Liver (tissue), 10 donors: ENCODE measurements at places on chromosomes 5 and 9. TPM values are rescaled to one million over a fixed set of nuclear protein-coding genes. Genes with fewer than 3 reads are reported as not detected.

DNA sequence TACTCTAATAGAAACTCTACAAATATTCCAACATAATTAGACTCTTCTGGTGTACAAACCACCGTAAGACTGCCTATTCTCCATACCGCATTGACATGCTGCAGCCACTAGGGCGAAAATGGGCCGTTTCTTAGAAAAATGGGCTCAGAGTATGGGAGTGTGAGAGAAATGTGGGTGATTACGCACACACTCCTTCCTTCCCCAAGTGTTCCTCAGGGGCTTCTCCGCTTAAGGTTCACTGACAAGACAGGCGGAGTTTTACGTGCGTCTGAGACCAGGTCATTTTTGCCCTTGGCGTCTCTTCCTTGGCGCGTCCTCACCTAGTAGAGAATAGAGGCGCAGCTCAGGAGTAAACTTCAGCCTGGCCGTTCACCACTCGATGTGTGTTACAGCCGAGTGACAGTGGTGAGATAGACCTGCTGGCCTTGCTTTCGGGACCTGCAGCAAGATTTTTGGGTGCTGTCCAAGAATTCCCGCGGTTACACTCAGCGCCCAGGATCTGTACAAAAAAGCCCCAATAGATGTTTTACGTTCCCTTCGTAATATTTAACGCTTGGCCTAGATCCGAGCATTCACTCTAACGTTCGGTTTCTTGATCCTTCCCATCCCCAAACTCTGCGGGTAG lies 1.8 kb upstream of the NTRK2 start:
- DNase-seq, result no peak
- H3K4me3 ChIP-seq, result no peak overlapping the region
- peaks cover 31% of the 10 kb centered on the region for H3K4me1 ChIP-seq
- no peaks in the 10 kb centered on the region for H3K36me3 ChIP-seq
- H3K27ac ChIP-seq, result no peak overlapping the region

DNA sequence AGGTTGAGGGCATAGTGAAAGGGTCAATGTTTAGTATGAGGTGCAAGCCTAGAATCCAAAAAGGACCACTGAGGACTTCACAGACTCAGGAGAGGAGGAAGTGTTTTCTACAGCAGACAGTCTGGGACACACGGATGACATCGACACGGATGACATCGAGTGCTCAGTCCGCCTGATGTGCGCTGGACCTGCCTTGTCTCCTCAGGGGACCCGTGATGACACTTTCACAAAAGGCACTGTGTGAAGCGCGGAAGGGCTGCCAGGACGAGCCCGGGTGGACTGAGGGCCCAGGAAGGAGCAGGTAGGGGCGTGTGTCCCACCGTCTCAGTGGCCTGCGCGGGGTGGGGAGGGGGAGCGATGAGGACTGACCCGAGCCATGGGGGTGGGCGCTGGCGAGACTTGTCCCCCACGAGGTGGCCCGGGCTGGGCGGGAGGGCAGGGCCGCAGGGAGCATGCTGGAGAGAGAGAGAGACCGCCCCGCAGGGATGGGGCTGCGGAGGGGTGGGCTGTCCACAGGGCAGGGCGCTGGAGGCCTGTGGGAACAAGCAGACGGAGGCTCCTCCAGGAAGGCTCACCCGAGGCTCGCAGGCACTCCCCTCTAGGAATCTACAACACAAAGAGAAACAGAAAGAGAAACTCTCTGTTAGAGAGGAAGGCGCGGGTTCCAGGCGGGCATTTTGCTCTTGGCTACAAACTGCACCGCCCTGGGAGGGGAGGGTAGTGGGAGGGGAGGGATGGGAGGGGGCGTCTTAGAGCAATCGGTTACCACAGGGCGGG lies 54.9 kb downstream of the USP20 start:
- H3K27ac ChIP-seq, result peak overlapping the region; percentile 71
- peaks cover 3% of the 10 kb centered on the region for H3K4me1 ChIP-seq
- no peaks in the 10 kb centered on the region for H3K27me3 ChIP-seq
- DNase-seq, result no peak

- no peak overlapping the region for H3K27ac ChIP-seq
- DNase-seq, result no peak
- no peak overlapping the region for H3K4me3 ChIP-seq
- H3K4me1 ChIP-seq, result no peaks in the 10 kb centered on the region
Measured at GRCh38 chr5:119343766-119344165, 12.1 kb upstream of the TNFAIP8 start.

DNA sequence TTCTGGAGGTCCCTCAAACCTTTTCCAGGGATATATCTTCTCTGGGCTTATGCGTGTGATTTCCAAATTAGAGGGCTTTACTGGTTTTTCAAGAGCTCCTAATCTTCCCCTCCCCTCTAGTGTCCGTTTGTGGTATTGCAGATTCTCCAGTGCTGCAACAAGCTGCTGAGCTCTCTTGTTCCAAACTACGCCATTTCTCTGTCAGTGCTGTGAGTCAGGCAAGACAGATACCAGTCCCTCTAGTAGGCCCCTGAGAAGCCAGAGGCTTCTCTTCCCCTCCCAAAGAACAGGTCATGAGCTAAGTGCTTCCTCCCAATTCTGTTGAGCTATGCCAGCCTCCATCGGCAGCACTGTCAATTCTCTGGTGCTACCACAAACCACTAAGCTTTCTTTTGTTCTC lies 149.5 kb downstream of the FANCC start:
- no peaks in the 10 kb centered on the region for H3K27me3 ChIP-seq
- no peak overlapping the region for H3K4me3 ChIP-seq
- no peak for DNase-seq
- H3K27ac ChIP-seq, result no peak overlapping the region

DNA sequence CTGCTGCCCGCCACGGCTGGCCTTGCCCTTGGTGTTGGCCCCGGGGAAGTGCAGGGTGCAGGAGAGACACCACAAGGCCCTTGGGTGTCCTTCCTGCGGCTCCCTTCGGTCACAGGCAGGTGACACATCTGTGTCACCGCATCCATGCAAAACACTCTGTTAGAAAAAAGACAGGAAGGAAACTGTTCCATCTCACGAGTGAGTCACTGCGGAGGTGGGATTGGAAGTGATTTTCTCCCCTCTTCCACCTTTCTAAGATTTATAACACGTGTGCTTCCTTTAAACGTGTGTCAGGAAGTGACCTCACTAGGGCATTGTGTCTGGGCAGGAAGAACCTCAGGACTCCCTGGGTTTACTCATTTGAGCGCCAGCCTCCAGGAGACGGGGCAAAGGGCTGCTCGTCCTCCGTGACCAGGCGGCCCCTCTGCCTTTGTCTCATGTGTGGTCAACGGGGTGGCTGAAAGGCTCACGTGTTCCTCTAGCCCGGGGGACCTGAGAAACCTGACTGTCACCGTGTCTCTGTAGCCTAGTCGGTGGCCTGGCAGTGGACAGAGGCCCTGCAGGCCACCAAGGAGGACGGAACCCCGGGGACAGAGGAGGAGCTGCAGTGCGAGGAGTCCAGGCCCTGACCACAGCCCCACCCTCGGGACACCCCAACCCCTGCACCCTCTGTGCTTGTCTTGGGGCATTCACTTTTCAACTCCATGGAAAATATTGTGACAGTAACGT lies 4.9 kb upstream of the LCN1 start:
- H3K27me3 ChIP-seq, result no peaks in the 10 kb centered on the region
- DNase-seq, result no peak
- H3K4me1 ChIP-seq, result no peaks in the 10 kb centered on the region
- no peak overlapping the region for H3K27ac ChIP-seq

- H3K36me3 ChIP-seq, result no peaks in the 10 kb centered on the region
- H3K4me1 ChIP-seq, result no peaks in the 10 kb centered on the region
- H3K27me3 ChIP-seq, result no peaks in the 10 kb centered on the region
Measured at GRCh38 chr9:71308454-71308853, 187.0 kb upstream of the TRPM3 start.

Gene GLIPR2
- 17.6 TPM for total RNA-seq

- no peaks in the 10 kb centered on the region for H3K4me1 ChIP-seq
- DNase-seq, result no peak
- peaks cover 1% of the 10 kb centered on the region for H3K36me3 ChIP-seq
- H3K27ac ChIP-seq, result no peak overlapping the region
- H3K27me3 ChIP-seq, result no peaks in the 10 kb centered on the region
Measured at GRCh38 chr5:180557217-180557809, 34.0 kb downstream of the SCGB3A1 start.

GRCh38 chr5:7397937-7398336 lies 2.0 kb downstream of the ADCY2 start:
- no peak overlapping the region for H3K4me3 ChIP-seq
- no peak for DNase-seq
- H3K36me3 ChIP-seq, result no peaks in the 10 kb centered on the region
- H3K27me3 ChIP-seq, result peaks cover 22% of the 10 kb centered on the region
- peaks cover 6% of the 10 kb centered on the region for H3K4me1 ChIP-seq

DNA sequence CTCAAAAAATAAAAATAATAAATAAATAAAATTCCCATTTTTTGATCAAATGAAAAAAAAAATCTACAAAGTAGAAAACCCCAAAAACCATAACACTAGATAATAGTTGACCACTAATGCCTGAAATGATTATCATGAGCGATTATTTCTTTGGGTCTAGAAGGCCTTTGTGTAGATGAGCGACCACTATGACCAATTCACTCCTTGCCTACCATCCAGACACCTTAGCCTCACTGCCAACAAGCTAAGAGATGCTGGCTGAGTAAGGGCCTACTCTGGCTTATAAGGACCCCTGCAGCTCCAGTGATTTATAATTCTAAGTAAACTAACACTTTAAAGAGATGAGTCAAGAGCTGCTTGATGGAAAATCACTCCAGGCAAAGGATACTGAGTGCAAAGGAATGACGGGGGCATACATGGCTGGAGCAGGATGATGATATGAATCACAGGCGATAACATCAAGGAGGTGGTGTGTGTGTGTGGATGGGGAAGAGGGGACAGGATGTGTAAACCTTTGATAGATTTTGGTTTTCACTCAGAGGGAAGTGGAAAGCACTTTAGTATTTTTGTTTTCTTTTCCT lies 4.8 kb upstream of the F2RL1 start:
- no peaks in the 10 kb centered on the region for H3K4me1 ChIP-seq
- H3K27ac ChIP-seq, result no peak overlapping the region
- no peaks in the 10 kb centered on the region for H3K36me3 ChIP-seq
- no peak overlapping the region for H3K4me3 ChIP-seq
- DNase-seq, result no peak
- no peaks in the 10 kb centered on the region for H3K27me3 ChIP-seq

DNA sequence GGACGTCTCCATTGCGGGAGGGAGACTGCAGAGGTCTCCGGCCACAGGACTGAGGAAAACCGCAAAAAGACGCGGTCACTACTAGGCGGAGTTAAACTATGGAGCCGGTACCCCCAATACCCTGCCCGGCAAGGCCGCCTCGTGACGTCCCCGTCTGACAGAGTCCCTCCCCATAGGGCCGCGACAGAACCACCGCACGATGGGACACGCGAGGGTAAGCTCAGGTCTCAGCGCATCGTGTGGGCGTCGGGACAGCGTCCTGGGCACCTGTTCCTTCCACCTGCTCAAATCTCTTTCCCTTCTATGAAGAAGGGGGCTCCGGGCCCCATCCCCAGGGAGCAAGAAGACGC lies 35.2 kb upstream of the GLDC start:
- H3K27ac ChIP-seq, result peak overlapping the region; percentile 98
- H3K36me3 ChIP-seq, result no peaks in the 10 kb centered on the region
- no peaks in the 10 kb centered on the region for H3K27me3 ChIP-seq
- H3K4me3 ChIP-seq, result peak overlapping the region; percentile 67
- no peak for DNase-seq

DNA sequence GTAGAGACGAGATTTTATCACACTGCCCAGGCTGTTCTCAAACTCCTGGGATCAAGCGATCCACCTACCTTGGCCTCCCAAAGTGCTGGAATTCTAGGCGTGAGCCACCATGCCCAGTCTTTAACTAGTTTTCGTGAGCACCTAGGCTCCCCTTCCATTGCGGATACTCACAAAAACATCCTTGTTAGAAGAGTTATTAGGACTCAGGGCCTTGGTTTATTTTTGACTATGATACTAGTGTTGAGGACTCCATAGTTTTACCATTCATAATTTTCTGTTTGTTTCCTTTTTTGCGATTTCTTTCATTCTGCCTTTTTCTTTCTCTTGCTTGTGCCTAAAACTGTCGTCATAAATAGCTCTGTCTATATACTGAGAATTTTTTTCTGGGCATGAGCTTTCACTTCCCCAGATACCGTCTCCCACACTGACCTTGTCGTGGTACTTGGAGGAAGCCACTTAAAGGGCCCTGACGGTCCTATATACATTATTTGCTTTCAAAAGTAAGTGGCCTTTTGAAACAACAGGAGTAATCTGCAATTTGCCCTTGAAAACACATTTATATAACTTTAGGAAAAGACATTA lies 5.2 kb downstream of the F2R start:
- no peaks in the 10 kb centered on the region for H3K4me1 ChIP-seq
- H3K27ac ChIP-seq, result no peak overlapping the region
- no peak for DNase-seq
- no peak overlapping the region for H3K4me3 ChIP-seq

- H3K27me3 ChIP-seq, result no peaks in the 10 kb centered on the region
- no peak overlapping the region for H3K27ac ChIP-seq
- no peaks in the 10 kb centered on the region for H3K36me3 ChIP-seq
Measured at GRCh38 chr5:6188976-6189375, 189.4 kb downstream of the MED10 start.

DNA sequence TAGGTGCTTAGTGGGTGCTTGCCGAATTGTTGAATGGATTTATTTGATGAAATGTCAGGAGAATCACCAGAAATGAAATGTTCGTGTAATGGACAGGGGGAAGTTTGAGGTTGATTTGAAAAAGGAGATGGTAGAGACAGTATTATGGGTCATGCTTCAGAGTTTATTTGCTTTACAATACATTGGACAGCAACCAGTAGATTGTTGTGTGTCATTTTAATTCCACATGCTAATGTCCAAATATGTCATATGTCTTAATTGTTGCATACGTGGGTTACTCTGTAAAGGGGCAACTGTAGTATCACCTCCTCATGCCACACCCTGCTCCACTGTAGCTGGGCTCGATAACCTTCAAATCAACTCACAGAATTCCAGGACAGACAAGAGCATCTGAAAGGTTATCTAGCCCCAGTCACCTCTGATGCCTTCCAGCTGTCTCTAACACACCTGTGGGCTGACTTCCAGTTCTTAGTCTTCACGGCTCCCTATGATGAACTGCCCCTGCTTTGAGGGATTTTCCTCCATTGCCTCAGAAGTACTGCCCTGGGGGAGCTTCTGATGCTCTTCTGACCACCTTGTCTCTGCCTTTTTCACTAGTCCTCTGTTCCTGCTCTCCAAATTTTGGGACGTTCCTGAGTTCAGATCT lies 1.7 kb downstream of the PDCD1LG2 start:
- DNase-seq, result no peak
- no peaks in the 10 kb centered on the region for H3K27me3 ChIP-seq
- H3K4me3 ChIP-seq, result no peak overlapping the region
- no peak overlapping the region for H3K27ac ChIP-seq
- no peaks in the 10 kb centered on the region for H3K36me3 ChIP-seq
- no peaks in the 10 kb centered on the region for H3K4me1 ChIP-seq

Gene TUSC1
- total RNA-seq, result 6.4 TPM

Gene RGS7BP
- total RNA-seq, result 1.0 TPM

- no peaks in the 10 kb centered on the region for H3K27me3 ChIP-seq
- H3K4me3 ChIP-seq, result no peak overlapping the region
- H3K27ac ChIP-seq, result no peak overlapping the region
- H3K36me3 ChIP-seq, result no peaks in the 10 kb centered on the region
- no peaks in the 10 kb centered on the region for H3K4me1 ChIP-seq
Measured at GRCh38 chr9:27333241-27334052, 36.5 kb upstream of the EQTN start.

GRCh38 chr5:89520771-89521170 lies 637.8 kb upstream of the MEF2C start:
- no peak overlapping the region for H3K4me3 ChIP-seq
- H3K4me1 ChIP-seq, result no peaks in the 10 kb centered on the region
- H3K27me3 ChIP-seq, result peaks cover 3% of the 10 kb centered on the region

GRCh38 chr5:149517461-149518122 lies 33.6 kb downstream of the CSNK1A1 start:
- no peak overlapping the region for H3K4me3 ChIP-seq
- peaks cover 3% of the 10 kb centered on the region for H3K36me3 ChIP-seq
- DNase-seq, result no peak

Gene P4HA2
- total RNA-seq, result 5.1 TPM
